Regular cardiac myocyte (primary cell): ENCODE measurements at places on chromosomes 3 and 15. TPM values are rescaled to one million over a fixed set of nuclear protein-coding genes. Genes with fewer than 3 reads are reported as not detected.

The FGF12 gene
- total RNA-seq: not detected in 2 replicates

The TGM5 gene
- not detected in 2 replicates for total RNA-seq

The CTXN2 gene
- total RNA-seq: not detected in 2 replicates

The CCR3 gene
- total RNA-seq: not detected in 2 replicates

The CCR4 gene
- total RNA-seq: under 0.01 and 0.85 TPM in 2 replicates

The COPB2 gene
- total RNA-seq: 288 and 423 TPM in 2 replicates

The TRH gene
- under 0.01 and 0.38 TPM in 2 replicates for total RNA-seq

The NUP210 gene
- under 0.01 and 0.38 TPM in 2 replicates for total RNA-seq

The PLOD2 gene
- total RNA-seq: 639 and 1,238 TPM in 2 replicates

The PATL2 gene
- under 0.01 and 0.56 TPM in 2 replicates for total RNA-seq

The PLIN1 gene
- under 0.01 and 0.28 TPM in 2 replicates for total RNA-seq
